ENCODE measurements at places on chromosomes 1 and 21.

DNA sequence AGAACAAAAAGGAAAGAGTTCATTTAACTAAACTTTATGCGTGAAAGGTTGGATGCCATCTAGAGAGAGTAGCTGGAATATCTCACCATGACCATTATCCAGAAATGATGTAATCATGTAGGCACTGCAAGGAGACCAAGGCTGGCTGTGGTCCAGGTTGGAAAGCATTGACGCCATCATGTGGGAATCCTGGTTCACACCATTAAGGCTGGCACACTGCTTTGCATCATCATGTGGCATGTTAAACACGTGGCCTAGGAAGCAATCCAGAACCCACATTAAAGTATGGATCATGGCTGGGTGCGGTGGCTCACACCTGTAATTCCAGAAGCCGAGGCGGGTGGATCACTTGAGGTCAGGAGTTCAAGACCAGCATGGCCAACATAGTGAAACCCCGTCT lies 4.3 kb downstream of the ADAMTS1 start:
- no peak for DNase-seq

GRCh38 chr1:63124666-63125191 lies 197.6 kb upstream of the FOXD3 start:
- DNase-seq: no peak

- DNase-seq: no peak
Observed at GRCh38 chr21:32099812-32100416, 178.9 kb downstream of the MIS18A start.

- DNase-seq: no peak
Observed at GRCh38 chr1:6675941-6676340, 25.7 kb downstream of the DNAJC11 start.

- no peak for DNase-seq
Observed at GRCh38 chr1:194298007-194298598, 1111.7 kb upstream of the B3GALT2 start.

DNA sequence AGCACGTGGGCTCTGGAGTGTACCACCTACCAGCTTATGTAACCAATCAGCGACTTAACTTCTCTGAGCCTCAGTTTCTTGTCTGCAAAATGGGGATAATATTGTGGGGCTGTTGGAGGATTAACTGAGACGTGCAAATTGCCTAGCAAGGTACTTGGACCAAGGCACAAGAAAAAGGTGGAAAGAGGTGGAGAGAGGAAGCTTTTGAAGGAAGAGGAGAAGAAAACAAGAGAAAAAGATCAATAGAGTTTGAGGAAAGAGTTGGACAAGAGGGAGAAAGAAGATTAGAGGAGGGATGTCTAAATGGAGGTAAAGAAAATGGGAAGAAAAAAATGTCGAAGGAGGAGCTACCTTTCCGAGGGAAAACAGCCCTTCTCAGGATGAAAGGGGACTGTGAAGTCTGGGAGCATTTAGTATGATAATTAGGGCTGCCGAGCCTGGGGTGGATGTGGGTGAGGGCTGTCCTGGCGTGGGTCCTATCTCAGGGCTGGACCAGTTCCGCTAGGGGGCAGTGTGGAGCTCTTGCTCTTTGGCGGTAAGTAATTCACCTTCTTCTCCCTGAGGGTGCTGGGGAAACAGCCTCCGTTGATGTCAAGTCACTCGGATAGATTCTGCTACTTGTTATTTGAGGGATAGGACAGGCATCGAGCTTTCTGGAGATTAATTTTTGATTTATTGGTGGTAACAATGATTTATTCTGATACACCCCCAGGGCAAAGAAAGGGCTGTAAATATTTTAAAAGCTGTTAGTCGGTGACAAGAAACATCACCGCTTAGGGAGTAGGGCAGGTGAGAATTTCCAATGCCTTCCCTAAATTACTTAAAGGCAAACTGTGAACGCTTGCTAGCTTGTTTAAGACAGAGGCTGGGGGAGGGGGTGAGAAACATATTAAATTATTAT lies 79.0 kb upstream of the NFASC start:
- peak; percentile 69 for DNase-seq

- DNase-seq: peak; percentile 67
Observed at GRCh38 chr1:50368179-50369007, 54.9 kb downstream of the DMRTA2 start.

GRCh38 chr1:88063605-88064004 lies 620.5 kb upstream of the PKN2 start:
- DNase-seq: no peak

DNA sequence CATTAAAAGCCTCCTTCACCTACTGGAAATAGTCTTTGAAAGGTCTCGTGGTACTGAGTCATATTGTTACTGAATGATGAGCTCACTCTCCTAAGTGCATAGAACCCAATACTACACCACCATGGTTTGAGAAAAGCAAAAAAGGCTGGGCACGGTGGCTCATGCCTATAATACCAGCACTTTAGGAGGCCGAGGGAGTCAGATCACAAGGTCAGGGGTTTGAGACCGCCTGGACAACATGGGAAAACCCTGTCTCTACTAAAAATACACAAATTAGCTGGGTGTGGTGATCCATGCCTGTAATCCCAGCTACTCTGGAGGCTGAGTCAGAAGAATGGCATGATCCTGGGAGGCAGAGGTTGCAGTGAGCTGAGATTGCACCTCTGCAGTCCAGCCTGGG lies 3.3 kb upstream of the HNRNPCL1 start:
- no peak for DNase-seq

GRCh38 chr1:57157818-57158603 lies 192.2 kb upstream of the C8B start:
- DNase-seq: no peak

DNA sequence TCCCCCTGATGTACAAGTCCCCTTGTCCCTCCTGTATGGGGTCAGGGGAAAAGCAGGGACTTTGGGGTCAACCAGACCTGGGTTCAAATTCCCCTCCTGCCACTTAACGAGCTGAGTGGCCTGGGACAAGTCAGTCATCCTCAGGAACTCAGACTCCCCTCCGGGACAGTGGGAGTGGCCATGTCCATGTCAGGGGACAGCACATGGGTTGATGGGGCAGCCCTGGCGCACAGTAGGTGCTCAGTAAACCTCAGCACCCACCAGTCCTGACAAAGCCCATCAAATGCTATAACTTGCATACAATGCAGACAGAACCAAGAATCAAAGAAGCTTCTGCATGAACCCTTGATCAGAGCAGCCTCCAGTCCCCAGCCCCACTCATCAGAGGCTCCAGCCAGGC lies 30.0 kb downstream of the MATN1 start:
- DNase-seq: no peak

Data from endothelial cell (in vitro differentiated cells).